ENCODE measurements at places on chromosomes 2 and 18.

GRCh38 chr2:166932032-166932431, 43.8 kb downstream of the XIRP2 start:
- DNase-seq, result no peak

DNA sequence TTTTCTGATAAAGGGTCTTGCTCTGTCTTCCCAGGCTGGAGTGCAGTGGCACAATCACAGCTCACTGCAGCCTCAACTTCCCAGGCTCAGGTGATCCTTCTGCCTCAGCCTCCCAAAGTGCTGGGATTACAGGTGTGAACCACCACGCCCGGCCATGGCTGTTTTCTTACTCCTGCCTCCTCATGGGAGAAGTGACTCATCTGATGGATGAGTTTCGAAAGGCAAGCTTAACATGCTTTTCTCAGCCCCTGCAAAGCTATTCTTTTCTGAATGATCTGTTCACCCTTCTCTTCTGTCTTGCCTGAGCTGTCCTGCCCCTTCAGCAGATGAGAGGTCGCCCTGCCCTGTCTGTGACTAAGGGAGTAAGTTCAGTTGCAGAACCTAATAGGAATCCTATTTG, 929 bp upstream of the CREG2 start:
- no peak for DNase-seq

DNA sequence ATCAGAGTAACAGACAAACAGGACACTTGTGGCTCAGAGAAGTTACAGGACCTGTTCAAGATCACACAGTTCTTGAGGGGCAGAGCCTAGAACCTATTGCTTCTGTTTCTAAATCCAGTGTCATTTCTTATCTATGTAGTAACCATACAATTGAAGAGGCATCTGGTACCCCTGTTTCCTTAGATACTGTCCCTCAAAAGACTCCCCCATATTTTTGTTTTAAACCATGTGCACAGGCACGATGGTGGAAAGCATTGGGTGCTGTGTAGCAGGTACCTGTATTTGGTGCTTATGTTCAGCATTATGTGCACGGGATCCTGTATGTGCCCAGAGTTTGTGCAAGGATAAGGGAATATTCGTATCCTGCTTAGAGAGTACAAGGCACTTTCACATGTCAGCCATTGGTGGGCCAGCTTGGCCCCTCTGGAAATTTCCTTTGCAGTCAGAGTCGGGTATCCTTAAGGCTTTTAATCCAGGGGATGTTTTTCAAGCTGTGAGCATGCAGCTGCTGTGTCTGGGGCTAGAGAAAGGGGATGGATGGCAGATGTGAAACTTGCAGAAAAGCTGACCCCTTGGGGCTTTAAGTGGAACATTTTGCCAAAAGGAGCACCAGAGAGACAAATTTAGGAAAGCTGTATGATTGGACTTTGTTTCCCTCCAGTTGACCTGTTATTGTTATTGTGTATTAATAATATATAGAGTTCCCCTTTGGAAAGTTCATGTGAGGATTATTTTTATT, 2.1 kb downstream of the LBH start:
- no peak for DNase-seq

DNA sequence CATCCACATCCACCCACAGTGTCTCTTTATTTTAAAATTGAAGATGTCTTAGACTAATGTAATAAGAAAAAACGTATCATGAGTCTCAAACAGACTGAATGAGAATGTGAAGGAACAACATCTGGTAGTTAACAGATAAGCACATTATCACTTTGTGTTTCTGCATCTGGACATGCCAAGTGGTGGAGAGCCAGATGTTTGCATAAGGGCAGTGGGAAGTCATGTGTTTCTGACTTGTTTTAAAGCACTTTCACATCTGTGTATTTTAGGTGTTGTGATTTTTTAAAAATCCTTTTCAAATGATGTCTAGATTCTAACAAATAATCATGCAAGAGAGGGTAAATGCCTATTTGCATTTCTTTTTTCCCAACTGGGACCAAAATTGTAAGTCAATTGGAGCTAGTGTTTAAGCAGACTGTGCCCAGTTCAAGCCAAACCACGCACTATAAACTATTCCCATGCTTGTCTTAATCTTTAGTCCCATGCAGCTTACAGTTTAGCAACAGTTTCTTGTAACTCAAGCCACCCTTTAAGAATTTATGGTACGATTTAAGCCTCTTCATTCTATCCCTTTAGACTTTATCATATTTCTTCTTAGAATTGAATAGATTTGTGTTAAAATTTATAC, 272.7 kb upstream of the DOK6 start:
- no peak for DNase-seq

- DNase-seq, result no peak
Observed at GRCh38 chr2:235066895-235067294, 115.1 kb downstream of the SH3BP4 start.

DNA sequence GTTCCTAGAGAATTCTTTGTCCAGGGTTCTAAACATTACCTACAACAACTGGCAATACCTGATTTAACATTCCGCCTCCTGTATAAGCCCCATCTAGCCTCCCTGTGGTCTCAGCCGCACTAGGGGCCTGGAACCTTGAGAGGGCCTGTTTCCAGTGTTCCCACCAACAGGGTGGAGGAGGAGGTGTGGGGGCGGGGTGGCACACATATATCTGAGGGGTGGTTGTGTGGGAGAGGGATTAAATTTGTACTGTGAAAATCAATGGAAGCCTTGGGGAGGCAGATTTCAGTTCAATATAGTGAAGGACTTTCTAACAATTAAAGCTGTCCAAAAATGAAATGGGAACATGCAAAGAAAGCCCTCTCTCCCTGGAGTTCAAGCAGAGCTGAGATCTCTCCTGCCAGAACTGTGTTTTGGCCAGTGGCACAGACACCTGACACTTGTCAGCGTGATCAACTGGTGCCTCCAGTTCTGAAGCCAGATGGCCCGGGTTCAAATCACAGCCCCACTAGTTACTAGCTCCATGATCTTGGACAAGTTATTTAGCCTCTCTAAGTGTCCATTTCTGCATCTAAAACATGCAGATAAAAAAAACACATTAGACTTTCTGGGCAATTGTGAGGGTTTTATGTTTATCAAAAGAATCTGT, 17.0 kb upstream of the FZD7 start:
- no peak for DNase-seq

- DNase-seq, result no peak
Observed at GRCh38 chr18:42635378-42636048, 480.0 kb downstream of the RIT2 start.

DNA sequence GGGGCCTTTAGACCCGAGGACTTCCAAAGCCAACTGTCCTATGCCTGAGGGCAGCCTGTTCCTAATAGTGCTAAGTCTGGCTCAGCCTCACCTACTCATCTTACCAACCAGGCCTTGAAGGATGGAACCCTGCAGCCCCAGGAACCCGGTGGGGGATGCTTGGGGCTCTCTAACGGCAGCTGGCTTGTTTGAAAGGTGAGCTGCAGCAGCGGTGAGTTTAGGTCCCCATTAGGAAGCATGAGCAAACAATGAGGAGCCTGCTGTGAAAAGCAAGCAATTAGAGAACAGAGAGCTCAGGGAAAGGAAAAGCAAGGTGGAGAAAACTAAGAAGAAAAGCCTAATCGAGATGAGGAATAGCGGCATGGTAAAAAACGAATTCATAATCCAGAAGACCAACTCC, 39.9 kb downstream of the SP110 start:
- no peak for DNase-seq

GRCh38 chr2:186605041-186605440, 15.2 kb downstream of the ITGAV start:
- DNase-seq, result no peak

GRCh38 chr2:22887845-22888244, 497.1 kb upstream of the KLHL29 start:
- DNase-seq, result no peak

DNA sequence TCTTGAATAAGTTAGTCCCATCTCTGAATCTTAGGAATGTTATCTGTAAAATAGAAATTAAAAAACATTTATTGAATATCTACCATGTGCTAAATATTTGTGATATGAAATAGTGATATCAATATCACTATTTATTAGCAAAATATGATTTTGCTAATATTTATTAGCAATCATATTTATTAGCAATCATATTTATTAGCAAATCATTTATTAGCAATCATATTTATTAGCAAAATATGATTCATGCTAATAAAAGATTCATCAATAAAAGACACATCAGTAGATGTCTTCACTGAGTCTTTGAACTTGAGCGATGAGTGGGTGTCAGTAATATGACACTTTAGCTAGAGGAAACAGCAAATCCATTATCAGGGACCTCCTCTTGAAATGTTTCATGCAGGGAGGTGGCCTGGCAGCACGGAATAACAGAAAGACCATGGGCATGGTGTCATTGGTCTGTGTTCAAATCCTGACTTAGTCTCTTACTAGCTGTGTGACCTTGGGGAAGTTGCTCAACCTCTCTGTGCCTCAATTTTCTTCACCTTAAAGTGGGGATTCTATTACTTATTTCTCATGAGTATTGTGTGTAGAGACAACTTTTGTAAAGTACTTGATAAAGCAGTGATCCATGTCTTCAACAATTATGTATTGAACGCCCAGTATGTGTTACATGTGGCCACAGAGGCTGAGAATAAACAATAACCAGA, 456.2 kb upstream of the MEX3C start:
- DNase-seq, result no peak

GRCh38 chr2:239548965-239549595, 148.3 kb upstream of the HDAC4 start:
- DNase-seq, result no peak

DNA sequence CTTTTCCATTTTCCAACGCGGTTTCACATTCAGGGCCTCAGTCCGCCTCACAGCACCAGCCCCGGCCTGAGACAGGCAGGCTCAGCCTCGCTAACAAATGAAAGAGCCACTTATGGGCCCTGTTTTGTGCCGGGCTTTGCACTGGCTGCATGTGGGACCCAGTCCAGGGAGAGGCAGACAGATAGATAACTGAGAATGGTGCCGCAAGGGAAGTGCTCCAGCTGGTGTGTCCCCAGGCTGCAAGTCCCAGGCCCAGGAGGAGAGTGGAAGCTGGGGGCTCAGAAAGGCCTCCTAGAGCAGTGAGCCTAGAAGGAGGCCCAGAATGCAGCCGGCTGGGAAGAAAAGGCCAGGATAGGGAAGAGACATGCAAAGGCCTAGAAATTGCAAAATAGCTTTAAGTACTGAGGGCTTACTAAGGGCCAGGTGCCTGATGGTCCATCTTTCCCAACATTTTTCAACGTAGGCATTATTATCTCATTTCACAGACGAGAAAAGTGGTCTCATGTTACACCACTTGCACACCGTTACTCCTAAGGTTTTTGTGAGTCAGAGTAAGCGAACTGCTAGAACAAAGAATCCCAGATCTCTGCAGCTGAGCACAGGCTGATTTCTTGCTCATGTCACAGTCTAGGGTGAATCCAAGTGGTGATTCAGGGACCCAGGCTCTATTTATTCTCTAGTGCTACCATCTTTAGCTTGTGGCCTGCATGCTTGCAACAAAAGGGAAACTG, 26.0 kb downstream of the ADRA2B start:
- DNase-seq, result no peak

DNA sequence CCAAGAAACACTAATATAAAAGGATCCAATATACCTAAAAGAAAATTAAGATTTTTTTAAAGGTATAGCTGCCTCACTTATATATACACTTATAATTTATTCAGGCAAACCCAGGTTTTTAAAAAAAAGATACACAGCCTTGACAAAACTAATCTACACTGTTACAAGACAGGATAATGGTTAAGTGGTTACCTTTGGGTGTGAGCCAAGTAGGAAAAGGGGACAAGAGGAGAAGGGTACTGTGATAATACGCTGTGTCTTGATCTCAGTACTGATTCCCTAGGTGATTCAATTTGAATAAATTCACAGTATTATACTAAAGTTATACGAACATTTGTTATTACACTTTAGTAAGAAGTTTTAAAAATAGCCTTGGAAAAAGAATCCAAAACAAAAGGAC, 30.6 kb downstream of the KLHL41 start:
- no peak for DNase-seq

GRCh38 chr2:103785432-103785831, 1023.6 kb downstream of the TMEM182 start:
- no peak for DNase-seq

- no peak for DNase-seq
Observed at GRCh38 chr2:147714582-147714981, 130.2 kb upstream of the ACVR2A start.

- no peak for DNase-seq
Observed at GRCh38 chr2:186771850-186772463, 77.0 kb downstream of the ZSWIM2 start.

GRCh38 chr2:11524470-11524869, 9.4 kb upstream of the GREB1 start:
- no peak for DNase-seq
